NCI-H2081 treated with DMSO at 0.1 percent for 48 hours (cell line): ENCODE measurements at places on chromosomes 7 and 10.

- no peak for DNase-seq
These were observed 5.5 kb downstream of the CPA5 start for GRCh38 chr7:130349911-130350782.

DNA sequence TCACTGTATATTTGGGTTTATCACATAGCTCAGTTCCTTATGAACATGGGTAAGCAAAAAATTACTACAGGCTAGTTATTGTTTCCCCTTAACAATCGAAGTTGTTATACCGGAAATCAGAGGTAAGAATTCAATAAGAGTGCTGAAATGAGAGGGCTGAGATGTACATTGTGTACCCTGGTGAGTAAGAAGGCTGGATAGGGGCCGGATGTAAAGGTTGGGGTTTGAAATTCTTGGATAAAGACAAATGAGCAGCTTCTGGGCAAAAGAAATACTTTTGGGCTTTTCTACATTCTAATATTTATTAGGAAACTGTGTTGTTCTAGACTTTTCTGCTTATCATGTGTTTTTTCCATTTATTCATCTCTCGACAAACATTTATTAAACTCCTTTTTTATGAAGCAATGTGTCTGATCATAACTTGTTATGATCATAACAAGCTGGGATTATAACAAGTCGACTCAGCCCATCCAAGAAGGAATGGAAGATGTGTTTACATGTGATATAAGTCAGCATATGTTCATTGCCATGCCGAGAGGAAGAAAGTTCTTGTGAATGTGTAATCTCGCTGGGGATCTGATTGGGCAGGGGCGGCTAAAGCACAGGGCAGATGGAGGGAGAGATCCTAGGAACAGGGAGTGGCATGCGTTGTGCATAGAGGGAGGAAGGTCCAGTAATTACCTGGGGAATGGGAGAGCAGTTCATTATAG lies 155.3 kb downstream of the PLXDC2 start:
- no peak for DNase-seq

GRCh38 chr10:571166-571565 lies 118.3 kb downstream of the DIP2C start:
- DNase-seq = no peak

GRCh38 chr10:122504610-122504950 lies 43.2 kb downstream of the HTRA1 start:
- no peak for DNase-seq

DNA sequence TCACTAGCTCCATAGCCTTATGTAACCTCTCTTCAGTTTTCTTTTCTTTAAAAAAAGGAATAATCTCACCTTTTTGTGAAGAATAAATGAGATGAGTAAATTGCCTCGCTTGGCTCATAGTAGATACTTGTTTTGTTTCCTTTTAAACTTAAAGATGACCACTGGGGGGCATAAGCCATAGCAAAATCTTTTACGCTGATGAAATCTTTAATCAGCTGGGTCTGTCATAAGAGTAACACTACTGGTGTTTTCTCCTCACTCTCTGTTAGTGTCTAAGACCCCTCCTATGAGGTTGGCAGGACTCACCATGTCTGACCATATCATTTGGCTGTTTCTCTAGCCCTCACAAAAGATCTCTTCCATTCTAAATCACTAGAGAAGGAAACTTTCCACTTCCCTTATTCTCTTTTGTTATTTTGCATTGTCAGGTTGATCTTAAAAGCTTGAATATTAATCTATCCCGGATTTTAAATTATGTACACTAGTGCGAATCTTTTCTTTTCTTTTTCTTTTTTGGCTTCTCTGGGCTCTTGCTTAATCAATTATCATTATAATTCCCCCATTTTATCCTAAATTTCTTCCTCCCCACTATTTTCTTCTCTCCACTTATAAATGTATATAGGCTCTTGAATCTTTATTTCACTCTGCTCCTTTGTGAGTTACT lies 12.5 kb downstream of the STAG3 start:
- DNase-seq = no peak

- no peak for DNase-seq
These were observed 97.8 kb downstream of the CHST15 start for GRCh38 chr10:123995461-123996131.

DNA sequence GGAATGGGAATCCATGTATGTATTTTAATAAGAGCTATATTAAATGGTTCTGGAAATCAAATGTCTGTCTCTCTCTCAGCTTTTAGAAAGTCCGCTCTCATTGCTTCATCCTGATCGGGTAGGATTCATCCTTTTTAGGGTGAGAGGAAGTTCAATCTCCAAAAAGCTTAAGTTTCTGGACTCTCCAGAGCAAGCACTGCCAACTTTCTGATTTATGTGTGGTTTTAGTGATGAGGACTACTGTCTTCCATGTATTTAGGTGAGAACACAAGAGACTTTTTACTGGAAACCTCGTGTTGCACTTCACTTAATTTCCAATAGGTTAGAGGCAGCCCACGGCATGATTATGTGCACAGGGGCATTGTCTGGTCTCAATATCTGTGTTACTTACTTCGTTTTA lies 267.9 kb downstream of the SUGCT start:
- no peak for DNase-seq

DNA sequence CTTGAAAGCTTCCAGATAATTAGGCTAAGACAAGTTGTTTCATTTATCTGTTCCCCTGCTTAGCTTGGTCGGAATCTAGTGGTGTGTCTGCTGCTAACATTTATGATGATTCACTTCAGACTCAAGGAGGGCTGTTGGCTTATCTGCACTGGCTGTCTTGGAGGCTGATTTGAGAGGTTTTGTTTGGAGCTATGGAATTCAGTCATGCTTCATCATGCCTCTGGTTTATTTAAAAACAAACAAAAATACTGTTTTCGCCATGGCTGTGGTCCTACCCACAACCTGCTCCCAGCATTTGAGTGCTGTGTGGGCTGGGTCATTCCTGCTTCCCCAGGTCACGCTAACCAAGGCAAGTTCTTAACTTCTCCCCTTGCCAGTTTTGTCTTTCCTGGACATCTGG lies 11.7 kb upstream of the ARPC1B start:
- no peak for DNase-seq

- DNase-seq = no peak
These were observed 9.7 kb downstream of the TM9SF3 start for GRCh38 chr10:96577069-96577468.

DNA sequence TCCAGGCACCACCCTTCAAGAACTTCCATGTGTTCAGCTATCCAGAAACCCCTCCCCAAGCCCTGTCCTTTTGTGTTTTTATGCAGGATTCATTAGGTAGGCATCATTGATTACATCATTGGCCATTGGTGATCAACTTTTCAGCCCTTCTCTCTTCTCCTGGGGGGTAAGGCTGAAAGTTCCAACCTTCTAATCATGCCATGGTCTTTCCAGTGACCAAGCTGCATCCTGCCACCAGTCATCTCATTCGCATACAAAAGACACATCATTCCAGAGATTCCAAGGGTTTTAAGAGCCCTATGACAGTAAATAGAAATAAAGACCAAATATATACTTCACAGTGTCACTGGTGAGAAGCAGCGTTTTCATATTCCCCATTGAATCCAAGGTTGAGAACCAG lies 48.2 kb downstream of the DNAJC12 start:
- no peak for DNase-seq

DNA sequence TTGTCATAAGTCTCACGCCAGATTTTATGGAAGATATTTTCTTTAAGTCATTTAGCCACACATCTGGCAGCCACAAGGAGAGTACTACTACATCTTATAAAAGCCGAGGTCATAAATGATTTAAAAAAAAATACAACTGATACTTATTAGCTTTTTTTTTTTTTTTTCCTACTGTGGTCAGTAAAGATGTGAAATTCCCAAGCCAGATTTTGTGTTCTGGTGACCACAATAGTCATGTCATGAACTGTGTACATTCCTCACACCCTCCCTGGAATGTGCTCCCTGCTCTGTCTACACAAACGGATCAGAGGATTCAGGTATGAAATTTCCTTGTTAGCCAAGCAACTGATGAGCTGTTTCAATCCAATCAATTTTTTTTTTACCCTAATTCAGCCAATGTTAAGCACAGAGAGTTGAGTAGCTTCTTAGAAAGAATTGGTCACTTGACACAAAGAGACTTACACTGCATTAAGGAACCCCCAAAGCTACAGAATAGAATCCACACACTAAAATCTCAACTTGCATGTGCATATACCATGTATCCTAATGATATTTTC lies 54.7 kb downstream of the CHRM2 start:
- no peak for DNase-seq

GRCh38 chr7:125857606-125858005 lies 928.0 kb upstream of the POT1 start:
- no peak for DNase-seq

DNA sequence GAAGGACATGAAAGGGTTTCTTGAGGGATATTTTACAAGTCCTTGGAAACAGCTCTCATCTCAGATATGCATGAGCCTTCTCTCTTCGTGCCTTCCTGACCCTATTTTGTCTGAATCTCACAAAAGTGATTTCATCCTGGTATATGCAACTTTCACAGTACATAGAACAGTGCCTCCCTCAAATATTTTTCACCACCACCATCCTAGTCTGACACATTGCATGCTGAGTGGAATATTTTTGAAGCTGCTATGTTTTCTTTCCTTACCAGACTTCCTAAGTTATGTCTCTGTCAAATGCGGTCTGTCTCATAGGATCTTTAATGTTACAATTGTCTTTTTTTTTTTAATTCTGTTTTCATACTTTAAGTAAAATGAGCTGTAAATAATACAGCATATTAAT lies 673.3 kb upstream of the LRRN3 start:
- no peak for DNase-seq

DNA sequence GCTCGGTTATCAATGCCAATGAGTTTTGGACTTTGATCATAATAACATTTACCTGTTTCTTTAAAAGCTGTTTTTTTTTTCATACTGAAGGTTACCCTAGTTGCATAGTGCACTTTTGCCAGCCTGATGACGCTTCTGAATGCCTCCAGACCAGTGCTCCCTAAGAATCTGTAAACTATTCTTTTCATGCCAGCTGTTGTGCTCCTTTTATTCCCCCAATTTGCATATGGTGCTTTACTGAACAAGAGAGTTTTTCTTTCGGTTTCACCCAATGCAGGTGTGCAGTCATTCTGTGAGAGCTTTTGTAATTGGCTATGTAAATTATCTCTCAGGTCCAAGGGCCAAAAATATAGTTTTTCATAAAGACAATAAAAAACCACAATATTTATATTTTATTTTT lies 48.1 kb upstream of the GLCCI1 start:
- DNase-seq = no peak

DNA sequence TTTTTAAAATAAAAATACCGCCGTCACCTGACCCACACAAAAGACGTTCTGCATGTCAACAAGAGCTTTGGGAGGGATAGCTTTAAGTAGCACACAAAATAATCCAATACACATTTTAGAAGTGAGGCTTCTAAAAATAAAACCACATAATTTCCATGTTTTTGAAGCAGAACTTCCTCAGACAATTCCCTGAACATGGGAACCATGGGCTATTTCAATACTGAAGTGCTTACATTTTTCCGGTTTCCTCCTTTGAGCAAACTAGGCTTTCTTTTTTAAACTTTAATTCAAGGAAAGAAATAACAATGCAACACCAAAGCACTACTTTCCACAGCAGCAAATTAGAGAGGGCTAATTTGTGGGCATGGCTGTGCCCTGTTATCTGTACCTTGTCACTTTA lies 59.9 kb downstream of the ELMO1 start:
- no peak for DNase-seq

DNA sequence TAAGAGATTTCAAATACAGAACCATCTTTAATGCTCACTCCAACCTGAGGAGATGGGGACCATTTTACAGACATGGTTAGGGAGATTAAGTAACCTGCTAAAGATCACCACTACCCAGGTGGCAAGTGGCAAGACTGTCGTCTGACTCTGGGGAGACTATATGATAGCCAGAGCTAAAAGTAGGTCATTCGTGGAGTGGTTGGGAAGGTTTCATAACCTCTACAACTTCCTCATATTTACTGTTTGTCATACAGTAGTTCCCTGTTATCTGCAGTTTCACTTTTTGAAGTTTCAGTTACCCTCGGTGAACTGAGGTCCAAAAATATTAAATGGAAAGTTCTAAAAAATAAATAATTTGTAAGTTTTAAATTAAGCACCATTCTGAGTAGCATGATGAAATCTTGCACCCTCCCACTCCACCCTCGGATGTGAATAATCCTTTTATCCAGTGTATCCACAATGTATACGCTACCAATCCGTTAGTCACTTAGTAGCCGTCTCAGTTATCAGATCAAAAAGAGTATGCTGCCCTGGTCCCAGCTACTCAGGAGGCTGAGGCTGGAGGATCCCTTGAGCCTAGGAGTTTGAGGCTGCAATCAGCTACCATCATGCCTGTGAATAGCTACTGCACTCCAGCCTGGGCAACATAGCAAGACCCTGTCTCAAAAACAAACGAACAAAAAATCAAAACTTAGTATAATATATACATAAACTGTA lies 14.9 kb upstream of the LGI1 start:
- no peak for DNase-seq

- no peak for DNase-seq
These were observed 11.8 kb upstream of the ACSL5 start for GRCh38 chr10:112361951-112362751.

- DNase-seq = no peak
These were observed 104.1 kb downstream of the MKLN1 start for GRCh38 chr7:131431756-131432155.

- no peak for DNase-seq
These were observed 29.8 kb downstream of the RSU1 start for GRCh38 chr10:16787361-16787791.

DNA sequence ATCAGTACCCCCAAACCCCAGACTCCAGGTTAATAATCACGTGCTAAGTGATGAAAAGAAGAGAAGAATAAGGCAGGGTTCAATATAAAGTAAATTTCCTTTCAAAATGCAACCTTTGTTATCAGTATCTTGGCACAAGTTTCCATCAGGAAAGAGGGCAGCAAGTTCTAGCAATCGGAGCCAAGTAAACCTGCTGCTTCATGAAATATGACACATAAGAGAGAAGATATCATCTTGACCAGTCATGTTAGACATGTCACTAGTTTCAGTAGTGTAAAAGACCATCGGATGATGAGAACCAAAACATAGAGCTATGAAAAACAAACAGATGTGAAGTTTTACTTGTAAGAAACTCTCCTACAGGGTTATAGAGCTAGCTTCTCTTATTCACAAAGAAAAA lies 44.0 kb downstream of the AASS start:
- no peak for DNase-seq

DNA sequence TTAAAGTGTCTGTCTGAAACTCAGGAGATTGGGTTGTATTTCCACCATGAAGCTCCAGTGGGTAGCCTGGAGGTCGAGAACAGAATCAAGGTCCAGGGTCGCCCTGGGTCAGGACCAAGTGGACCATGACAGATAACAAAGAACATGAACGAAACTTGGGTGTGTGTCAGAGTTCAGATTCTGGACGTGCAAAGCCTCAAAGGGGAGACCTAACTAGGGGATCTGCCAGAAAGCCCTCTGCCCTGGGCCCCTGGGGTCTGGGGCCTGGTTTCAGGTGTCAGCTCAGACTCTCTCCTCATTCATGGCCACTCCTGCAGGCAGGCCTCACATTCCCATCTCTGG lies 1.6 kb downstream of the RASSF4 start:
- no peak for DNase-seq
